ENCODE measurements at places on chromosomes 3 and 15.

- DNase-seq: no peak
Measured at GRCh38 chr15:80072285-80072994, 13.0 kb downstream of the ZFAND6 start.

DNA sequence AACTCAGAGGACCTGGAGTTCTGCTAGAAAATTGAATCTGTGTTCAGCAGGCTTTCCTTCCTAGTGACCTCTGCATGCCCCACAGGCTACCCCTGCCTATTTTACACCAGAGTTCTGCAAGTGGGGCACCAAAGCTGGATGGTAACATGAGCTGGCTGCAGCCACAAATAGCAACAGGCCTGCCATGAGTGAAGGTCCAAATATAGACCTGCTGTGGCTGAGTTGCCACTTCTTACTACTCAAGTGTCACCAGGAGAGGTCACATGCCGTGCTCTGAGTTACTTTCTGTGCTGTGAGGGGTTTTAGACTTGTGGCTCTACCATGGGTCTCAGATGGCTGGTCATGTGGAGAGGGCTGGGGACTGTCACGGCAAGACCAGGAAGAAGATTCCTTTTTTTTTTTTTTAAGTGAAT lies at the start of gene FSD2:
FSD2 (minus strand) TSS at position 76 of the 413 bp plus-strand sequence. CDS start 18,679 bp downstream, outside the sequence.
- DNase-seq: no peak

DNA sequence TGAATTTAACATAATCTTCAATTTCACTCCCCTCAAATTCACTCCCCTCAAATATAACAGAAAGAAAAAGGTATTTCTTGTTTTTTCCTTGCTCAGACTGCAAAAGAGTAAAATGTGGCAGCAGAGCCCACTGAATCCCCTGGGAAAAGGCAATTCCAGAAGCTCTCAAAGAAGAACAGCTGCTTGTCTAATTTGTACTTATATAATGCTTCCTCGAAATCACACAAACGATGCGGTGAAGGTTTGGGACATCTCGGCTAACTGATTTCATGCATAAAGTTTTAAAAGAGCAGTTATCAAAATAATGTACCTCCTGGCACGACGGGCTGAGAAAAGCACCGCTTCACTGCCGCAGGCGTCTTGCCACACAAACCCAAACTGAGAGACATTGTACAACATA lies 10.7 kb downstream of the BDH1 start:
- DNase-seq: no peak

- DNase-seq: no peak
Measured at GRCh38 chr3:57464011-57464410, 80.1 kb downstream of the DNAH12 start.

GRCh38 chr3:149777414-149778214 lies 14.7 kb downstream of the ANKUB1 start:
- DNase-seq: no peak

DNA sequence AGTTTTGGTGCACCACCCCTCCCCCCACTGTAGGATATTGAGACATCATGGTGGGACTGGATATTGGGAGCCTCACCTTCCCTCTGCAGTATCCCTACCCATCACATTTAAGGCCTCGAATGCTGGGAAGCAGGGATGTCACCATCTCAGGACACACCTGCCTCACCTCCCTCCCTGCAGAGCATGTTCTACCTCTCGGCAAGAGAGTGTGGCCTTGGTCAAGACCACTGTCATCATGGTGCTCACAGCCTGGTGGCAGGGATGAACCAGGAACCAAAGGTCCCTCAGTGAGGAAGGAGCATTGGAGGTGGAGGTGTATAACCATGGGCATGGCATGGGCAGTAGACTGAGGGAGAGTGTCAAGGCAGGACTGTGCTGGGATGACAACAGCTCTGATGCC lies 104.8 kb downstream of the CORO2B start:
- no peak for DNase-seq

- no peak for DNase-seq
Measured at GRCh38 chr3:152219216-152219615, 49.5 kb upstream of the MBNL1 start.

DNA sequence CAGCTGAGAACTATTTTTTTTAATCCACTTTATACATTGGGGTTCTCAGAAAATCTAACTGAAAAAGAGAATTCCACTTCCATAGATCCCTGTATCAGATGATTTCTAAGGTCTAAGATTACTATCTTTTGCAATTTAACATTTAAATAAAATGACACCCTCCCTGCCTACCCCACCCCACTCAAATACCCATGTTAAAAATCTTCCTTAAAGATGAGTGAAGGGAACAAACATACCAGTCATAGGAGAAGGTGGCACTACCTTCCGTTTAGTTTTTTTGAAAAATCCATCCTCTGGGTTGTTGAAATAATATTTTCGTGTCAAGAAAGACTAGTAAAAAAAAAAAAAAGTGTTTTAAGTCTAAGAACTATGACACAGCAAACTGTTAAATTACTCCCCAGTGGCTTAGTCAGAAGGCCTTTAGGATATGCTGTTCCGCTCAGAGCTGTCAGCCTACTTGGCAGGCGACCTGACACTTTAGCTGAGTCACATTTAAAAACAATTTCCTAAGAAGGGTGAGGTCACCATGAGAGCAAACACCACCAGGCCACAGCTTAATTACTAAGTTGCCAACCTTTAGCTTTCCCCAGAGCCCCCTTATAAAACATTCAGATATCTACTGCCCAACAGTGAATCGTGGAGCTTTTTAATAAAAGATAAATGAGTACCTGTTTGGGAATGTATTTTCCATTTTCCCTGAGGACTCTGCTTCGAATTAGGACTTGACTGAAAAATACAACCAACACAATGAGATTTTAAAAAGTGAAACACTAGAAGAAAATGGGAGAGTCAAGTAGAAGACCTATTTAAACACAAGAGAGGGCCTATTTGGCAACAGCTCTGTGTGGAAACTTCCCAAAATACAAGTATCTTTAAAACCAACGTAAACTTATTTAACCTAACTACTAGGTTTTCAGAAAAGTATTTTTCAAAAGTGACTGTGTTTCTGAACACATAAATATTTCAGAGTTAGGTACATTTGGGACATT lies 9.6 kb downstream of the EMC3 start:
- no peak for DNase-seq

- no peak for DNase-seq
Measured at GRCh38 chr3:108062051-108062450, 28.8 kb downstream of the CD47 start.

GRCh38 chr3:117898722-117899522 lies 1135.7 kb downstream of the IGSF11 start:
- no peak for DNase-seq

DNA sequence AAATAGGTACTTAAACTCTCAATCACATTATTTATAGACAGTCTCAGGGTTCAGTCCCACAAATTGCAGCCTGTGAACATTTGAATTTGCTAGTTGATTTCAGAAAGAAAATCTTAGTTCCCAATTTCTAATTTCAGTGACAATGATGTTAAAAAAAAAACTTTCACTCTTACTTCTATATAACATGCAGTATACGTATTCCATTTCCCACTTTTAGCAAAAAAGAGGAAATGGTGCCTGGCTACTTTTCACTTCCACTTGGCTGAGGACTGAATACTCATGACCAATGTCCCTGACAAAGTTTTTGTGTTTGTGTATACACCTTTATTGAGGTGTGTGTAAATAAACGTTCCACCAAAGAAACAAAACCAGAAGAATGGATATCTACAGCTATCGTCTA lies 32.1 kb upstream of the XCR1 start:
- DNase-seq: no peak

GRCh38 chr3:33652736-33653135 lies 65.3 kb downstream of the CLASP2 start:
- DNase-seq: no peak

DNA sequence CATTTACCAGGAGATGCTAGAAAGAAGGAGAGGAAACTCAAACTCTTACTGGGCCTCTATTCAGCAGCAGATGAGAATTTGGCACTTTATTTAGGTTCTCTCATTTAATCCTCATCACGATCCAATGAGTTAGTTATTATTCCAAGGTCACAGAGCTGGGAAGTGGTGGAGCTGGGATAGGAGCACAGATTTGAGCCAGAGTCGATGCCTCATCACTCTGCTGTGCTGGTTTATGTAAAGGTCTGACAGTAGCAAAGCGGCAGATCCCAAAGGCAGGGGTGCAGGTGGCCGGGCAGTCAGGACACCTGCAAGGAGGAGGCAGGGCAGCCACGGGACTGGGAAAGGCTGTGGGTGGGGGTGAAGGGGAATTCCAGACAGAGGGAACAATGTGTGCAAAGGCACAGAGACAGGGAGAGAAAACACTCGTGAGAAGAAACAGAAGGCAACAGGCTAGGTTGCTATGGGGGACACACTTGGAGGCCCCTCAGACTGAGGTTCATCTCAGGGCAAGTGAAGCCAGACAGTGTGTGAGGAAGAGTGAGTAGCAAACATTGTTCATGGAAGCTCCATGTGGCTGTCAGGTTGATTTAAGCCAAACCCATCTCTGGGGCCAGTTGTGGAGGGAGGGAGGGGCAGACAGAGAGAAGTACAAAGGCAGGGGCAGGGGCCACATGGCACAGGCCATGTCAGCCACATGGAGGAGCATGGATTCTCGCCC lies 26.8 kb downstream of the RAB6B start:
- no peak for DNase-seq

DNA sequence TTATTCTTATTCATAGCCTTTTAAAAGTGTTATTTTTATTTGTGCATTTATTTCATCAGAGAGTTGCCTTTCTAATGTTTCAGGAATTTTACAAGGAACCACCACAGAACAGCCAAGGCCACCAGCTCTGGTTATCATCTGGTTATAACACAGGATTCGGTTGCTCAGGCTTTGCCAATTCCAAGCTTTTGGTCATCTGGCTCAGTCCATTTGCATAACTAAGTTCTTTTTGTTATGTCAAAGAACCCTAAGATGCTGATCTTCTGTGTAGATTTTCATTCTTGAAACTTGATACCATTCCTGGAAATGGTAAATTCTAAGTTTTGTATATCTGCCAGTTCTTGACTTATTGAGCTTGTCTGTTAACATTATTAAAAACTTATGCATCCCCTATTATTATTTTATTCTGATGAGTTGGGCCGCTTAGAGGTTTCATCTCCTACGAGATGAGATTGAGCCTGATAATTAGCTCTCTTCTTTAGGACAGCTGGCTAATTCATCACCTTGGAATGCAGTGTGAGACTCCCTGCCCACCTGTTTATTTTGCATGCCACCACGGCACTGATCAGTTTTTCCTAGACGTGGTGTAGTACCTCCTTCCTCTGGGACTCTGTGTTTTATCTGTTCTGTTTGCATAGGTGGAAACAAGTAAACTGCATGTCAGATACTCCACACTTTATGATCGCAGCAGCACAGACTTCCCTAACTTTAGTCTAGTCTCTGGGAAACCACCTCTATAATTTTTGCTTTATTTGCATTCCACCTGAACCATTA lies 264.8 kb downstream of the SLCO3A1 start:
- no peak for DNase-seq

- DNase-seq: no peak
Measured at GRCh38 chr3:177482048-177482691, 284.9 kb upstream of the TBL1XR1 start.

- DNase-seq: no peak
Measured at GRCh38 chr3:55337641-55338180, 149.4 kb downstream of the WNT5A start.

DNA sequence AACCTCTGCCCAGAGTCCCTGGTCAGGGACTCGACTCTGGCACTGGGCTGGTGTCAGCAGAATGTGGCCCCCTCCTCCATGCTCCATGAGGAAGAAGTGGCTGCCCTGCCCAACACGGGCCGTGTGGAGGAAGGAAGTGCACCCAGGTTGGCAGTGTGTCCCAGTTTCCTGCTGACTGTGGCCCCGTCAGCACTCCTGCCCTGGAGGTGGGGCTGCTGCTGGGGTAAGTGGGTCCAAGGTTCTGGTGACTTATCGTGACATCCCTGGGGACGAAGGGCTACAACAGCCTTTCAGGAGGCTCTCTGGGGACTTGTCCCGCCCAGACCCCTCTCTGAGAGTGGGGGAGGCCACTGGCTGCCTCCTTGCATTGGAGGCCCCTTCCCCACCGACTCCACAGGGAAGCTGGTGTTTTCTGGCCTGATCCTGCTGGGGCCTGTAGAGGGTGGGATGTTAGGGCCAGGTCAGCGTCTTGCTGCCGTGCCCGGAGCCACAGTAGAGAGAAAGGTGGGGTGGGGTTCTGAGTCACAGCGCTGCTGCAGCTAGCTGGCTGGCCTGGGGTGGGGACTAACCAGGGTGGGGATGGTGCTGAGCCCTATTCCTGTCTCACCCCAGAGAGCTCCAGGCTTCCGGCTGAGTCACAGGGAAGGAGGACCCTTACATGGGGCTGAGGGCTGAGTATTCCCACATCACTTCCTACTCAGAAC lies 10.5 kb downstream of the SEMA4B start:
- no peak for DNase-seq

DNA sequence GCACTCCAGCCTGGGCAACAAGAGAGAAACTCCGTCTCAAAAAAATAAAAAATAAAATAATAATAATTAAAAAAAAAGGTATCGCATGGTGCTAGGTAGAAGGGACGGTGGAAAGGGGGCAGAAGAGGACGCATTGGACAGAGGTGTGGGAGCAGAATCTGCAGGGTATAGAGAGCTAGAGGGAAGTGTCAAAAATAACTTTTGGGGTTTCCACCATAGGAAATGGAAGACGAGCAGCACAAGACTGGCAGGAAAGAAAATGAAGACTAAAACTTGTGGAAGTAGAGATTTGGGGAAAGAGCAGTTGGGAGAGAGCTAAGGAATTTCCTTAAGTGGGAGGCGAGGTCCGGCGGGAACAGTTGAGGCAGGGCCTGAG lies 585 bp upstream of the MKRN2 start:
- no peak for DNase-seq

GRCh38 chr3:34298653-34299052 lies 500.2 kb downstream of the PDCD6IP start:
- no peak for DNase-seq

- no peak for DNase-seq
Measured at GRCh38 chr15:69038508-69038907, 24.0 kb downstream of the NOX5 start.

DNA sequence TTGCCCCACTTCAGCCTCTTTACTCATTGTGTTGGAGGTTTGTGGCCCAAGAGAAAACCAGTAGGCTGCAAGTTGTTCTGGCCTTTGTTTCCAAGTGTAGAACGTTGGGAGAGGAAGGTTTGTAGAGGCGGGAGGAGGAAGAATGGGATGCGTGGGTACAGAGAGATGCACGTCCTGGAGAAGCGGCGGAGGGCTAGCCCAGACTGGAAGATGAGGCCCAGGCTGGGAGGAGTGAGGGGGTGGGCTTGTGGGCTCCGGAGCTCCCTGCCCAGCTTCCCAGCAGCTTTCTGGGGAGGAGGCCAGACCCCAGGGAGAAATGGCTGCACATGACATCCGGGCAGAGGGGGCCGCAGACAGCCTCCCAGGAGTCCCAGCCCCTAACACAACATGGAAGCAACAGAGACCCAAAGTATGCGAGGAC lies 5.3 kb downstream of the PLA2G4F start:
- DNase-seq: no peak

GRCh38 chr15:53882311-53882710 lies 95.9 kb upstream of the UNC13C start:
- DNase-seq: no peak
